ENCODE measurements at places on chromosomes 6 and 20. TPM values are rescaled to one million over a fixed set of nuclear protein-coding genes. Genes with fewer than 3 reads are reported as not detected.
A peak's percentile ranks its signal among the peaks of the same experiment; 100 is the strongest.

DNA sequence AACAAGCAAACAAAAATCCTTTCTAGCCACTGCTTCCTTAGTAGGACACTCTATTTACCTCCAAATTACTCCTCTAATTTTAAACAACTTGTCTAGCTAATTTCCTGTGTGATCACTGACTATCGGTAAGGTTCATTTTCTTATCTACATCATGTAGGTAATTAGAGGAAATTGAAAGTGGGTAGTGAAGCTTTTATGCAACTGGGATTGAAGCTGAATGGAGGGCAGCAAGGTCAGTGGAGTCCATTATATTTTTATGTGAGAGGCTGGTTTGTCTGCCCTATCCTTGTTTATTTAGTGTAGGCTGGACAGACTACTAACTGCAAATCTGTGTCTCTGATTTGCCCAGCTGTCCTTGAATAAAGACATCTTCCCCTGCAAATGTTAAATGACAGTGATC is 88.5 kb upstream of the SIM1 start:
- no peak for DNase-seq

The RPP40 gene
- 6.3 TPM for total RNA-seq

GRCh38 chr6:137309078-137309762 is 90.0 kb upstream of the IFNGR1 start:
- DNase-seq: peak; percentile 53

- DNase-seq: no peak
Observed at GRCh38 chr6:127190552-127190951, 72.1 kb downstream of the RSPO3 start.

GRCh38 chr6:37221585-37222124 is 35.9 kb upstream of the TBC1D22B start:
- DNase-seq: no peak

The PRND gene
- total RNA-seq: not detected
